T-cell (primary cell): ENCODE measurements at places on chromosomes 2 and 18.

- DNase-seq: no peak
Observed at GRCh38 chr18:21933931-21934765, 193.6 kb downstream of the MIB1 start.

- DNase-seq: no peak
Observed at GRCh38 chr18:55093295-55093694, 134.0 kb upstream of the CCDC68 start.

DNA sequence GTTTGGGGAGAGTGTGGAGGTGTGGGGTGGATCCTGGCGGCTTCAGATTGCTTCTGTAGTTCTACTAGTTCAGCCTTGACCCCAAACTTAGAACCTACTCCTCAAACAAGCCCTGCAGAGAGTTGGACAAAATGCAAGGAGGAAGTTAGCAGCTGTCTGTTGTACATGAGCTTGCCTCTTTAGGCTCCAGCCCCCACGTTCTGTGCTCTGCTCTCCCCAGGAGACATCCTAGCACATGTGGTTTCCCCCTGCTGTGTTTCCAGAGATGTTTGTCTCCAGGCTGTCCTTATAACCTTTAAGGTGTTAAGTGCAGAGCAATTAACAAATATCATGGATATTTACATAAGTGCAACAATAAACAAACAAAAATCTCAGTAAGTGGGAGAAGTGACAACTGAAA, 111.1 kb downstream of the ACOXL start:
- DNase-seq: no peak

DNA sequence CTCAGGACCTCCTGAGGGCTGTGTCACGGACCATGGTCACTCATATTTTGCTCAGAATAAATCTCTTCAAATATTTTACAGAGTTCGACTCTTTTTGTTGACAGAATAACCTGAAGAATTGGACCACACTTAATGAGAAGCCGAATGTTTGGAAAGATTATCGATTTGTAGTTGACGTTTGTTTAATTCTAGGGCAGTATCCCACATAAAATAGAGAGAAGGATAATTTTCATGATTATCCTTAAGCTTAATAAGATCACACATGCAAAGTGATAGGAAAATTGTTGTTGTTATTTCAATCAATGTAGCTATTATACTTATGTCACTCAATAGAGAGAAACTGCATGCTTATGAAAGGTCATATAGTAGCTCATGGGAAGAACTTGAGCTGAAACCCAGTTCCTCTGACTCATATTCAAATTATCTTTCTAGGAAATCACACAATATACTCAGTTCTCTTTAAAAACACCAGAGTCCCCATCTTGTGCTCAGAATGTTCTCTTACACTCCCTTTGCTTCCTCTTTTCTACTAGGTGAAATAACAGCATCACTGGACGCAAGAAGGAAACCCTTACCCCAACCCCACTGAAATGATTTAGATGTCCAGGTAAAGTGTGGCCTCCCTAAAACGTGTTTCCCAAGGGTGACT, 982.1 kb downstream of the TSN start:
- DNase-seq: no peak

- no peak for DNase-seq
Observed at GRCh38 chr18:31512203-31512764, 14.3 kb downstream of the DSG2 start.
